Chondrocyte (in vitro differentiated cells): ENCODE measurements at places on chromosomes 12 and 14. TPM values are rescaled to one million over a fixed set of nuclear protein-coding genes. Genes with fewer than 3 reads are reported as not detected.

Gene CLMN
- total RNA-seq, result 6.7 to 7.7 TPM (median 7.3 TPM) in 3 replicates

Gene TAS2R9
- total RNA-seq, result 0.53 TPM in 1 of 3 replicates, not detected in the others

Gene HOMEZ
- total RNA-seq, result 7.3 to 8.2 TPM (median 7.6 TPM) in 3 replicates

Gene LIN7A
- total RNA-seq, result 0.80 to 27.1 TPM (median 0.92 TPM) in 3 replicates

Gene KLRC3
- total RNA-seq, result not detected in 3 replicates

- DNase-seq, result no peak
These were observed 55.8 kb downstream of the DAD1 start for GRCh38 chr14:22533057-22533704.

- no peak for DNase-seq
These were observed 7.7 kb upstream of the MMP19 start for GRCh38 chr12:55850401-55850800.

- no peak for DNase-seq
These were observed 56.2 kb downstream of the KCNK13 start for GRCh38 chr14:90118027-90118426.

DNA sequence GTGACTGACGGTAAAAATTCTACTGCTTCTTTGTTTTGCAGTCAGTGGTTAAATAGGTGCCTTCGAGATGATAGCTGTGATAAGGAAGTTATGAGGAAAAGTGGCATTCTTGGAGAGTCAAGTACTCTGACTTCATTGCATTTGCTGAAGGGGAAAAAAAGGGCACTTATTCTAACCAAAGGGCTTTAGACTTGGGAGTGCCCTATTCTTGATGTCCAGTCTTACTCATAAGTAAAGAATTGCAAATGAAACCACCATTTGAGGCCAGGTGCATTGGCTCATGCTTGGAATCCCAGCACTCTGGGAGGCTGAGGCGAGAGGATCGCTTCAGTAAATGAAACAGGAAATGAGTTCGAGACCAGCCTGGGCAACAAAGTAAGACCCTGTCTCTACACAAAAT is 40.3 kb downstream of the BRAP start:
- no peak for DNase-seq

- DNase-seq, result no peak
These were observed 38.2 kb upstream of the FBLN5 start for GRCh38 chr14:91985521-91986255.

DNA sequence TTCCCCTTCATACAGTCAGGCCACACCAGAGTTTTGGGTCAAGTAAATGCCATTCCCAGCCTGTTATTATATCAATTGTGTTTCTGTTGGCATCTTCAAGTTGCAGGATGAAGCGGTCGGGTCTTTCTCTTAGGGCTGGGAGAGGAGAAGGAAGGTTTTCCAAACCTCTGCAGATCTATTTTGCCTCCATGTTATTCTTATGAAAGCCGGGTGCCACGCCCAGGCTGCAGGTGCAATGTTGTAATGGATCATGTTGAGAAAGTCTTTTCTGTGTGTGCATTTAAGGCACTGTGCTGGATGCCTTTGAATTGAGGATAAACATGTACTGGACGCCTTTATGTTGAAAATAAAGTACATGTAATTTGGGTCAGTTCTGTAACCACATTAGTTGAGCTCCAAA is 164.4 kb upstream of the HIF1A start:
- no peak for DNase-seq

Gene POTEG
- not detected in 3 replicates for total RNA-seq

DNA sequence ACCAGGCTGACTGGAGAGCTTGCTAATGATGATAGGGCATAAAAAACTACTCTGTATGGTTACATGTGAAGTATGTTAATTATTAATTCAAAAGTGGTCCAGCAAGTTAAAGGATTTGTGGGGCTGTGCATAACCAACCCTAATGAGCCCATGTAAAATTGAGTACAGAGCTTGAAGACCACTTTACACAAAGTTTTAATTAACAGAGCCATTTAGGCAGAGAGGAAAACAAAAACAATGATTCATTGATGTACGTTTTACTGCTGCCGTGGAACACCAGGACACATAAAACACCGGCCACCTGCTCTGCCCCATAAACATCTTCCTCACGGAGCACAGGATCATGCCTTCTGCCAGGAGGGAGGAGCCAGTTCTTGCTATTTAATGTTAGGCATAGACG is 83.5 kb downstream of the RIMBP2 start:
- DNase-seq, result no peak

- DNase-seq, result no peak
These were observed 44.9 kb downstream of the LIN7A start for GRCh38 chr12:80892597-80893445.

- DNase-seq, result no peak
These were observed 418 bp upstream of the MYG1 start for GRCh38 chr12:53299101-53299453.
